ENCODE measurements at places on chromosomes 3 and 15. TPM values are rescaled to one million over a fixed set of nuclear protein-coding genes. Genes with fewer than 3 reads are reported as not detected.

- no peak for DNase-seq
Measured at GRCh38 chr3:74515451-74515850, 99.0 kb downstream of the CNTN3 start.

DNA sequence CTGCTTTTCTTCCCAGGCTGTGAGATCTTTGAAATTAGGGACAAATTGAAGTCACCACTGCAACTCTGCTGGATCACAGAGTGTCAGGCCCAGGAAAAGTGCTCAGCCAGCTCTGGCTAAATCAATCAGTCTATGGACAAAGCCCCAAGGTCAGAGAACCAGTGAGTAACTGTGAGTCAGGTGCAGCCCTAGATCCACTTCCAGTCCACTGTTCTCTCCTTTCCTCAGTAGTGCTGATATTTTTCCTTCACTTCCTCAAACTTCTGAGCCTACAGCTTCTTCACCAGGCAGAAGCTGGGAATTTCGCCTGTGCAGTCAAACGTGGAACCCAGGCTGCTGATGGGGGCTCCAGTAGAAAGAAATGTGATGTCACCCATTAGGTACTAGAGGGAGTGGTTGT lies 75.1 kb upstream of the TRIM42 start:
- no peak for DNase-seq

Gene VGLL4
- 86.1 TPM for total RNA-seq

Gene TTLL3
- total RNA-seq = 16.5 TPM

Gene GOLGA8H
- 0.31 TPM for total RNA-seq

GRCh38 chr3:21794291-21794690 lies 43.3 kb upstream of the ZNF385D start:
- no peak for DNase-seq

- DNase-seq = no peak
Measured at GRCh38 chr3:192986379-192986778, 68.7 kb upstream of the MB21D2 start.

DNA sequence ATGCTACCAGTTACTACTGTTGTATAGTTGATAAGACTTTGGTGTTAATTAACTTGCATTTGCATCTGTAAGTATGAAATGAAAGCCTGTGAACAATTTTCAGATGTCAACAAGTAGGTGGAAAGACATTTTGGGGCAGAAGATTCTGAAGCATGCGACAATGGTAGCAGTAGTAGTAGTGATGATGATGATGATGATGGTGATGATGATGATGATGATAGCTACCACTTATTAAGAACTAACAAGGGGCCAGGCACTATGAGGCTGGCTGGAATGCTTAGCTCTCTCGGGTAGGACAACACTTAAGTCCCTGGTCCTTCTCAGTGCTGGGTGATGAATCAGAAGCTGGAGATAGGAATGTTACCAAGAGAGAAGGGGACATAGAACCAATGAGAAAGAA lies 333.4 kb upstream of the IL12A start:
- no peak for DNase-seq

DNA sequence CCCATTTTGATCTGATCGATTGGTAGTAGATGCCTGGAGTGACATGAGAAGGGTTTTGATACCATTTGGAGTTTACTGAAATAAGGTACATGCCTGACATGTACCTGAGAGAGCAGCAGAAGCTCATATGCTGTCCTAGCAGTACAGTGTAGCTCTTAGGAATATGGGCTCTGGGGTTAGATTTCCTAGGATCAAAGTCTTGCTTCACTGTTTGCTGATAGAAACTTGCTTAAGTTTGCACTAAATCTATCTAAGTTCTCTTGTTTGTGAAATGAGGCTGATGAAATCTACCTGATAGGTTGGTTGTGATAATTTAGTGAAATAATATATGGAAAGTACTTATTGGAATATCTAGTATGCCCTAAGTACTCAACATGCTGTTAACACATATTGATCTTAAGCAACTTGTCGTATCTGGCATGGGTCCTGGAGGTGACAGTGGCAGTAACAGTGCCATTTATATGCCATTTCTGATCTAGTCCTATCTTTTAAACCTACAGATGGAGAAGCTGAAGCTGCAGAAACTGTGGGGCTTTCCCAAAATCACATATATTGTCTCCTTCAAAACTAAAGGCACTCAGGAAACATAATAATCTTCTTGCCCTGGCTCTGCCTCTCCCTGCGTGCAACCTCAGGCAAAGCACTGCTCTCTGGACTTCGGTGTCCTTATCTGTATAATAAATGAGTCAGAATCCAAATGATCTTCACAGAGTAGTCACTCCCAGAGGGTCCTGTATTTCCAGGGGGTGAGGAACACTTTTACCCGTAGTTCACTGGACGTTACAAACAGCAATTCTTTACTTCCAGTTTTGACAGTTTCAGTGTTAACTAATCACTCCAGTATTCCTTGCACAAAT lies 223.6 kb upstream of the SETMAR start:
- DNase-seq = no peak

DNA sequence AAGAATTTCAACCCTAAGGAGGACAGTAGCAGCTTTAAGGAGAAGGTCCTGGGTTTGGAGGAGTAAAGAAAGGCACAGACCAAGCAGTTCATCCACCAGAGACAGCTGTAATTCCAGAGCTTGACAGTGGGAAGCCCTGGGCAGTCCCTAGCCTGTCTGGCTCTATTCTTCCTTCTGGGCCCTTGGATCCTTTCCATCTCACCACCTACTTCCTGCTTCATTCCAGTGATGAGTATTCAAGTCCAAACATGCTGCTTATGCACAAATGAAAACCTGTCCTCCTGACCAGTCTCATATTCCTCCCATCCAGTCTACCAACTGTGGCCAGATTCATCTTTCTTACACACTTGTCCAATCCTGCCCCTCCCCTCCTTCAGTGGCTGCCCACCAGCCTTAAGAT lies 171.4 kb downstream of the CNTN3 start:
- DNase-seq = no peak

- DNase-seq = no peak
Measured at GRCh38 chr15:66854012-66854965, 152.3 kb downstream of the SMAD6 start.

GRCh38 chr15:72685301-72685924 lies 569 bp downstream of the HIGD2B start:
- no peak for DNase-seq

- no peak for DNase-seq
Measured at GRCh38 chr3:57877116-57877515, 121.0 kb downstream of the SLMAP start.
